ENCODE measurements at places on chromosomes 2 and 18. TPM values are rescaled to one million over a fixed set of nuclear protein-coding genes. Genes with fewer than 3 reads are reported as not detected.

The DYNC2LI1 gene
- polyA plus RNA-seq: 5.6 TPM

The ARHGAP15 gene
- 190 TPM for polyA plus RNA-seq

The DAW1 gene
- not detected for polyA plus RNA-seq

The LRRTM1 gene
- polyA plus RNA-seq: not detected

The NCKAP1 gene
- 0.03 TPM for polyA plus RNA-seq

The LYG1 gene
- polyA plus RNA-seq: 0.48 TPM

The CNRIP1 gene
- not detected for polyA plus RNA-seq

The ADNP2 gene
- polyA plus RNA-seq: 4.6 TPM

The GBX2 gene
- polyA plus RNA-seq: not detected

The SIX3 gene
- not detected for polyA plus RNA-seq

The DES gene
- not detected for polyA plus RNA-seq

The C2orf80 gene
- polyA plus RNA-seq: not detected

The PREB gene
- 62.2 TPM for polyA plus RNA-seq
